G401 (cell line): ENCODE measurements at places on chromosomes 6 and 20. TPM values are rescaled to one million over a fixed set of nuclear protein-coding genes. Genes with fewer than 3 reads are reported as not detected.

Gene LHFPL5
- not detected in 2 replicates for total RNA-seq

Gene GRIK2
- not detected in 2 replicates for total RNA-seq

Gene PRDM1
- total RNA-seq, result not detected in 2 replicates

Gene TREML1
- not detected in 2 replicates for total RNA-seq

Gene CCN2
- 40.3 and 42.9 TPM in 2 replicates for total RNA-seq

Gene ZSCAN9
- 7.3 and 10.1 TPM in 2 replicates for total RNA-seq

Gene GPSM3
- 3.4 and 7.9 TPM in 2 replicates for total RNA-seq

Gene KCNQ2
- 133 and 160 TPM in 2 replicates for total RNA-seq

Gene TMEM217
- total RNA-seq, result 1.2 and 1.4 TPM in 2 replicates

Gene RNASET2
- 61.5 and 69.4 TPM in 2 replicates for total RNA-seq

Gene TENT5A
- total RNA-seq, result 0.03 and 0.18 TPM in 2 replicates

Gene SOBP
- total RNA-seq, result 3.7 and 5.0 TPM in 2 replicates

Gene ARMH2
- not detected in 2 replicates for total RNA-seq

Gene DYNLT1
- 97.6 and 102 TPM in 2 replicates for total RNA-seq

Gene TNF
- total RNA-seq, result 0.14 TPM in 1 of 2 replicates, not detected in the other

Gene HIVEP2
- 0.80 and 1.8 TPM in 2 replicates for total RNA-seq

Gene PGBD1
- total RNA-seq, result 8.2 and 10.8 TPM in 2 replicates

Gene TTK
- 37.9 and 62.7 TPM in 2 replicates for total RNA-seq

Gene FAM110A
- total RNA-seq, result 8.1 and 9.5 TPM in 2 replicates

Gene RPS18
- 3,510 and 5,097 TPM in 2 replicates for total RNA-seq

Gene ZNF391
- total RNA-seq, result 13.4 and 17.0 TPM in 2 replicates

Gene SLC22A7
- not detected in 2 replicates for total RNA-seq

Gene PLCB4
- total RNA-seq, result 2.4 and 10.3 TPM in 2 replicates

Gene SLPI
- total RNA-seq, result not detected in 2 replicates

Gene SIGLEC1
- total RNA-seq, result not detected in 2 replicates

Gene CST2
- not detected in 2 replicates for total RNA-seq

Gene MYCT1
- not detected in 2 replicates for total RNA-seq

Gene BIRC7
- 68.2 and 78.4 TPM in 2 replicates for total RNA-seq

Gene ASIP
- not detected in 2 replicates for total RNA-seq

Gene PM20D2
- 22.4 and 42.2 TPM in 2 replicates for total RNA-seq
